PC-3 (cell line): ENCODE measurements at places on chromosomes 12 and 14.

GRCh38 chr12:106135075-106135474, 3.7 kb downstream of the NUAK1 start:
- H3K27me3 ChIP-seq = no peaks in the 10 kb centered on the region
- 0 out of 2 replicates have a peak overlapping the region, but pooled peaks have one; percentile 0 for H3K27ac ChIP-seq
- H3K4me1 ChIP-seq = peaks cover 62% of the 10 kb centered on the region
- peak; percentile 31 for DNase-seq
- no peak overlapping the region for H3K4me3 ChIP-seq

DNA sequence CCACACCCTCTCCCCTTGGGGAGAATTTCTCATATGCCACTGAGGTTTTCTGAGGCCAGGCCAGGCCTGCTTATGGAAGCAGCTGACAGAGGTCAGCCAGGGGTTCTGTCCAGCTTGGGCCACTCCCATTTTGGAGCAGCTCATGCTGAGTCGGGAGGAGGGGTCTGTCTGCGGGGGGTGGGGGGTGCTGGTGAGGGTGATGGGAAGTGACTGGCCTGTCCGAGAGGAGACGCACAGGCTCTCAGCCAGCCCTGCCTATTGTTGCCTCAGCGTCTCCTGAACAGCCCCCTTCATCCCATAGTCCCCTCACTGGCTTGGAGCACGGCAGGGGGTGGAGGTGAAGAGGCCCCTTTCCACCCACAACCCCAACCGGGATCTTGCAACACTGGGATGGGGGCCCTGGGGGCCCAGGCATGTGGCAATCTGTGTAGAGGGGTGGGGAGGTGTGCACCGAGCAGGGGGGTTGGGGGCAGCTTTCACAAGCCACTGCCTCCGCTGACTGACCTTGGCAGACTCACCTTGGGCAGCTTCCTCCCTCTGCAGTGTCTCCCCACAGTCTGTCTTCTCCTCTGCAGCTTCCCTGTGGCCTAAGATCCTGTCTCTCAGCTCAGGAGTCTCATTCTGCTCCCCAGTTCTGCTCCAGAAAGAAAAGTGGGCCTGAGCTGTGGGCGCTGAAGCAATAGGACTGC, 5.5 kb downstream of the CEBPE start:
- H3K36me3 ChIP-seq = no peaks in the 10 kb centered on the region
- H3K4me1 ChIP-seq = peaks cover 23% of the 10 kb centered on the region
- H3K27ac ChIP-seq = no peak overlapping the region
- peaks cover 22% of the 10 kb centered on the region for H3K27me3 ChIP-seq
- H3K4me3 ChIP-seq = no peak overlapping the region

DNA sequence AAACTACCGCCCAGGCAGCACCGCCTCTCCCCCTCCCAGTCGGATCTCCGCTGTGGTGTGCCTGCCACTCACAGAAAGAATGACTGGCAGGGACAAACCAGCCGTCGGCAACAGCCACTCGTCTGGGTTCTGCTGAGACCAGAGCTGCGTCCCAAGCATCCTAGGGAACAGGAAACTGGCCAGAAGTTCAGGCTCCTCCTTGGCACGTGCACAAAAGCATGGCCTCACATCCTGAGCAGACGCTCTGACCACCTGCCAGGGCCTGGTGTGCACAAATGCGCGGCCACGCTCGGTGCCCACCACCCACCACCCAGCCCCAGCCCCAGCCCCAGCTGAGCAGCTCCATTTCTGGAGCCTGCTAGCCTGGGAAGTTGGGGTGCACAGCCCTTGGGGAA, 214.8 kb downstream of the DPF3 start:
- H3K27ac ChIP-seq = no peak overlapping the region
- H3K27me3 ChIP-seq = no peaks in the 10 kb centered on the region
- H3K36me3 ChIP-seq = peaks cover 21% of the 10 kb centered on the region
- H3K4me3 ChIP-seq = no peak overlapping the region
- peaks cover 31% of the 10 kb centered on the region for H3K4me1 ChIP-seq

- 0 out of 2 replicates have a peak within 1 kb of the TSS, but pooled peaks have one; percentile 5 for H3K27ac ChIP-seq
- H3K27me3 ChIP-seq = no peaks in the 10 kb centered on the region
- peaks cover 45% of the 10 kb centered on the region for H3K4me1 ChIP-seq
- no peaks in the 10 kb centered on the region; the same call in 1 of the 2 replicates for H3K36me3 ChIP-seq
- DNase-seq = peak; percentile 57
Measured at GRCh38 chr12:42589465-42590329, at the start of gene PRICKLE1. Gene PRICKLE1 (minus strand): TSS chr12:42589746. CDS start chr12:42472516, 117,230 bp downstream.

GRCh38 chr12:131261906-131262305, 308.2 kb downstream of the ADGRD1 start:
- no peak overlapping the region for H3K27ac ChIP-seq
- H3K36me3 ChIP-seq = no peaks in the 10 kb centered on the region
- no peak overlapping the region for H3K4me3 ChIP-seq
- no peaks in the 10 kb centered on the region; the same call in 1 of the 2 replicates for H3K4me1 ChIP-seq

DNA sequence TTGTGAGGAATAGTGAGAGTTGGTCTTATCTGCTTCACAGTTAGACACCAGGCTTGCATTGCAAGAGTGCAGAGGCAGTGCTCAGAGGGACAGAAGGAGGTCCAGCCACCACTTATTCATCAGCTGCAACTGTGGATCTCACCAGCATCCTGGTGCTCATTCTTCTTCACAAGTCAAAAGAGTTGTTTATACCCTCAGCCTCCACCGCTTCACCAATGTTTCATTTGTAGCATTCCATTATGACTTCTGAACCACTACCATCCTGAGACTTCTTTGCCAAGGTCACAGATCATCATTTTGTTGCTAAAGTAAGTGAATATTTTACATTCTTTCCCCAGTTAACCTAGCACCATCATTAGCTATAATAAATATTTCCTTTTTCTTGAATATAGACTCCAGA, 230.5 kb upstream of the KITLG start:
- no peaks in the 10 kb centered on the region for H3K27me3 ChIP-seq
- no peaks in the 10 kb centered on the region for H3K36me3 ChIP-seq
- H3K27ac ChIP-seq = no peak overlapping the region

DNA sequence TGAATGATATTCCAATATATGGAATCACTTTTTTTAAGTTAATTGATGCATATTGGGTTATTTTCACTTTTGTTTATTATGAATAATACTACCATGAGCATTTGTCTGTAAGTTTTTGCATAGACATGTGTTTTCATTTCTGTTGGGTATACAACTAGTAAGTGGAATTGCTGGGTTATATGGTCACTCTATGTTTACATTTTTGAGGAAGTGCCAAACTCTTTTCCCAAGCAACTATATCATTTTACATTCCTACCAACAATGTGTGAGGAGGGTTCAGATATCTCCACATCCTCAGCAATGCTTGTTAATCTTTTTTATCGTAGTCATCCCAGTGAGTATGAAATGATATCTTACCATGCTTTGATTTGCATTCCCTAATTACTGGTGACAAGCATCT, 64.0 kb downstream of the MON2 start:
- H3K4me1 ChIP-seq = no peaks in the 10 kb centered on the region; the same call in 1 of the 2 replicates
- H3K36me3 ChIP-seq = peaks cover 8% of the 10 kb centered on the region; the same call in 1 of the 2 replicates
- H3K27ac ChIP-seq = no peak overlapping the region
- H3K27me3 ChIP-seq = no peaks in the 10 kb centered on the region
- H3K4me3 ChIP-seq = no peak overlapping the region
- DNase-seq = peak; percentile 23

- no peak for DNase-seq
- H3K27ac ChIP-seq = no peak overlapping the region
- no peaks in the 10 kb centered on the region for H3K36me3 ChIP-seq
- H3K27me3 ChIP-seq = no peaks in the 10 kb centered on the region
- no peak overlapping the region for H3K4me3 ChIP-seq
Measured at GRCh38 chr12:28800129-28800528, 348.9 kb upstream of the FAR2 start.

DNA sequence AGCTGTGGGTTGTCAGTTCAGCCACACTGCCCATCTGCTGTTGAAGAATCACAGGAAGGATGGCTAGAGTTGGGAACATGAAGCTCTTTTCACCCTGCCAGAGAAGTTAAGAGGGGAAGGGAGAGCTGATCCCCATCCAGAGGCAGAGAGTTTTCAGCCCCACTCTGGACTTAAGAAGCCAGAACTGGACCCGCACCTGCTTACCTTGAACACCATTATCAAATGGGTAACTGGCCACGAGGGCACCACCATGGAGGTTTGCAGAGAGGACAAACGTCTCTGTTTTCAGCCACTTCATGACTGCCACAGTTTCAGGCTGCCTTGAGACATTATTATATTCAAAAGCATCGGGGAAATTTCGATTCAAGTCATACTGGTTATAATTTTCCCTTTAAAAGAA, 62.0 kb downstream of the MDM2 start:
- H3K36me3 ChIP-seq = no peaks in the 10 kb centered on the region
- no peak for DNase-seq
- no peaks in the 10 kb centered on the region for H3K27me3 ChIP-seq
- no peaks in the 10 kb centered on the region for H3K4me1 ChIP-seq

GRCh38 chr14:70811050-70811449, 1.7 kb upstream of the MAP3K9 start:
- no peaks in the 10 kb centered on the region for H3K27me3 ChIP-seq
- peak overlapping the region; percentile 83 for H3K4me3 ChIP-seq
- DNase-seq = peak; percentile 58
- 0 out of 2 replicates have a peak overlapping the region, but pooled peaks have one; percentile 1 for H3K27ac ChIP-seq
- no peaks in the 10 kb centered on the region for H3K36me3 ChIP-seq

DNA sequence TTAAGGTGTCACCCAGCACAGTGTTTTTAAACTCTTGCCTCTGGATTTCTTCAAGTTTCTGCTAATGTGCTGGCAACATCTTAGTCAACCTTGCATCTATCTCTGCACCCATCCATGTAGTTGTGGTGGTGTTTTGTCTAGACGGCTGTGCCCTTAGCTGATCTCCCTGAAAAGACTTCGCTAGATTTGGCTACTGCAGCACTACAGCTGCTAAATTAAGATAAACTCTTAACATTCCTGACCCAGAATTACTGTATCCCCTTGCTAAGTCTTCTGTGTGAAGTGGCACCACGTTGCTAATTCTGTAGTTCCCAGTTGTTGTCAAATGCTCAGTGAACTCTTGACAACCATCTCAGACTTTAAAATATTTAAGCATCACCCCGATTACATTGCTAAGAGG, 66.8 kb downstream of the SRGAP1 start:
- no peaks in the 10 kb centered on the region for H3K36me3 ChIP-seq
- H3K4me3 ChIP-seq = no peak overlapping the region
- no peak for DNase-seq
- H3K27me3 ChIP-seq = no peaks in the 10 kb centered on the region
- peaks cover 26% of the 10 kb centered on the region for H3K4me1 ChIP-seq

GRCh38 chr12:76457010-76457409, 102.6 kb downstream of the OSBPL8 start:
- no peak overlapping the region for H3K4me3 ChIP-seq
- DNase-seq = no peak
- peaks cover 21% of the 10 kb centered on the region for H3K4me1 ChIP-seq
- no peaks in the 10 kb centered on the region for H3K36me3 ChIP-seq
- H3K27me3 ChIP-seq = no peaks in the 10 kb centered on the region

- no peak for DNase-seq
- no peak overlapping the region for H3K27ac ChIP-seq
- H3K4me3 ChIP-seq = no peak overlapping the region
- no peaks in the 10 kb centered on the region for H3K4me1 ChIP-seq
- H3K27me3 ChIP-seq = peaks cover 36% of the 10 kb centered on the region; the same call in 1 of the 2 replicates
- H3K36me3 ChIP-seq = no peaks in the 10 kb centered on the region
Measured at GRCh38 chr12:3905664-3906063, 32.5 kb upstream of the PARP11 start.

DNA sequence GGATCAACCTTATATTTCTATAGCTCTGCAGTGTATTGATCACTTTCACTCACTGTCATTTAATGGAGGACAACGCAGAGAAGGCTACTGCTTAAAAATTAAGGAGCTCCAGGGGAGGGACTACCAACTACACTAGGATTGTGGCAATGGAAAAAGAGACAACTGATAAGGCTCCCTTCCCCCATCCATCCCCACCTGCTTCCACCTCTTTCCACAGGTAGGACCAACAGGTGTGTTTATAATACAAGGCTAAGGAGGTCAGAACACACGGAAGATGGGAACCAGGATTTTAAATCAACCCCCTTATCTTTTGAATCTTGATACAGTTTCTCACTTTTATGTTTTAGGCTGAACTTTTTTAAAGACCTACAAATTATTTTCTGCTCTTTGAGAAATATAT, 90.8 kb downstream of the STAB2 start:
- no peak for DNase-seq
- H3K27me3 ChIP-seq = peaks cover 41% of the 10 kb centered on the region
- H3K27ac ChIP-seq = no peak overlapping the region
- no peak overlapping the region for H3K4me3 ChIP-seq

GRCh38 chr12:115451151-115451779, 767.3 kb upstream of the TBX3 start:
- no peaks in the 10 kb centered on the region for H3K36me3 ChIP-seq
- peaks cover 4% of the 10 kb centered on the region; the same call in 1 of the 2 replicates for H3K4me1 ChIP-seq
- no peaks in the 10 kb centered on the region for H3K27me3 ChIP-seq
- no peak for DNase-seq
- H3K4me3 ChIP-seq = peak overlapping the region; percentile 67

DNA sequence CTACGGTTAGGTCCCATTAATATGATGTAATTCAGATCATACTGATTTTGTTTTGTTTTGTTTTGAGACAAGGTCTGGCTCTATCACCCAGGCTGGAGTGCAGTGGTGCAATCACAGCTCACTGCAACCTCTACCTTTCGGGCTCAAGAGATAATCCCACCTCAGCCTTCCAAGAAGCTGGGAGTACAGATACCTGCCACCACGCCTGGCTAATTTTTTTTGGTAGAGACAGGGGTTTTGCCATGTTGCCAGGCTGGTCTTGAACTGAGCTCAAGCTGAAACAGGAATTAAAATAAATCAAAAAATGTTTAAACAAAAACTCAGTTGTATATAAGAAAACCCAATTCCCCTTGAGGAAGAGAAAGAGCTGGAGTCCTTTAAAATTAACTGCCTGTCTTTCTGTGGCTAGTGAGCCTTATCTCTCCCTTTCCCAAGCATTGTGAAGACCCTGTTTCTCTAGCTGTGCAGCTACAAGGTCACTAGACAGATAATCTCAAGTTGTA, 17.7 kb upstream of the ANAPC7 start:
- DNase-seq = no peak
- no peak overlapping the region for H3K27ac ChIP-seq
- no peaks in the 10 kb centered on the region for H3K27me3 ChIP-seq

DNA sequence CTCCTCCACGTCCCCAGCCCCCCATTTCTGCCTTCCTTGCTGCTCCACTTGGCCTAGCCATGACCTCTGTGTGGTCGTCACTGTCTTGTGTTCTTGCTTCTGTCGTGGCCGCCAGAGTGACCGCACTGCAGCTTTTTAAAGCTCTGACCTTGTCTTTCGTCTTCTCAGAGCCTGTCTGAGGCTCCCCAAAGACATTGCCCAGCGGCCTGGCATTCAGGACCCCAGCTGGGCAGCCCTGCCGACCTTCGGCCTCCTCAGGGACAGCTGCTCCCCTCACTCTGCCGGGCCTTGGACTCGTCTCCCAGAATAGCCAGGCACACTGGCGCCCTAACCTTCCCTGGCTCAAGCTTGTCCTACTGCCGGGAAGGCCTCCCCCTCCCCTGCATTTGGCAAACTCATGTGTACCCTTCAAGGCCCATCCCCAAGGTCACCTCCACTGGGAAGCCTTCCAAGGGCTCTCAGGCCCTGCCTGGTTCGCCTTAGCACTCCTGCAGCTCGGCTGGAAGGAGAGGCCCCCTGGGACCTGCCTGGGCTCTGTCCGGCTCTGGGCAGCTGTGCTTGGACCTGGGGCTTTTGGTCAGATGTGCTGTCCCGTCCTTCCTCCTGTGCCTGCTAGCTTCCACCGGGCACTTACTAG, 15.7 kb upstream of the DLK1 start:
- peaks cover 17% of the 10 kb centered on the region for H3K4me1 ChIP-seq
- no peak overlapping the region for H3K27ac ChIP-seq
- no peak for DNase-seq
- no peaks in the 10 kb centered on the region for H3K36me3 ChIP-seq
- no peaks in the 10 kb centered on the region for H3K27me3 ChIP-seq
- H3K4me3 ChIP-seq = no peak overlapping the region
